ENCODE measurements at places on chromosomes 6 and 20.

DNA sequence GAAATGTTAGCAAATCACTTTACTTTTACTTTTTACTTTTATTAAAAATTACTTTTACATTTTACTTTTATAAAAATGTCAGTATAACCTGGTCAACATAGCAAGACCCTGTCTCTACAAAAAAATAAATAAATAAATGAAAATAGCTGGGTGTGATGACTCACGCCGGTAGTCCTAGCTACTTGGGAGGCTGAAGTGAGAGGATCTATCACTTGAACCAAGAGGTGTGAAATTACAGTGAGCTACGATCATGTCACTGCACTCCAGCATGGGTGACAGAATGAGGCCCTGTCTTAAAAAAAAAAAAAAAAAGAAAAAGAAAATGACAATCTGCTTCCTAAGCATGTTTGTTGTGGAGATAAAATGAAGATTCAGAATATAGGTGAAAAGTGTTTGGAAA, 31.0 kb upstream of the FBXO30 start:
- no peak for DNase-seq

DNA sequence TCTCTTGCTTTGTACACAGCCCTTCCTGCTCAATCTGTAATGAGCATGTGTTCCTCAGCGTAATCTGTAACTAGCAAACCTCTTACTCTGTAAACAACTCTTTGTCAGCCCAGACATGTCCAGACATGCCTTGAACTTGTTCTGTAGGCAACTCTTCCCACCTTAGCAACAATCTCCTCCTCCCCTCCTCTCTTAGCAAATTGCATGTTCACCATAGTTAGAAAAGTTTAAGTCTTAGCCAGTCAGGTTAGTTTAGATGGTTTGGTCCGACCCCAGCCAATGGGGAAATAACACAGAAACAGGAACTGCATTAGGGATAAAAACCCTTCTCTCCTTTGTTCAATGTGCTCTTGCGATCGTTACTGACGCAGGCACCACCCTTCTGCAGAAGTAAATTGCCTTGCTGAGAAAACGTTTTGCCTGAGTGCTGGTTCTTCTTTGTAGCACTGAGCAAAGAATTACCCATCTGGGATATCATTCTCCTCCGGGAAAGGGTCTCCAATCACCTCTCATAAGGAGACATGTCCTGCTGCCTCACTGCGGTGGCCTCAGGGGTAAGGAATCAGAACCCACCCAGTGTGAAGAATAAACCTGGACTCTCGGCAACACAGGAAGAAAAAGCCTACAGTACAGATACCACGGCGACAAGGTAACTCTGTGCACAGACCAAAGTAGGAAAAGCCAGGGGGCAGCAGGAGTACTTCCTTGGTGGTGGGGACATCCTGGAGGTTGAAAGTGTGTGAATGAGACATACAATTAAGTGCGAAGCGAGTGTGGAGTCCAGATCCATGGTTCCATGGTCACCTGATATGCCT, 26.2 kb downstream of the PLN start:
- no peak for DNase-seq

DNA sequence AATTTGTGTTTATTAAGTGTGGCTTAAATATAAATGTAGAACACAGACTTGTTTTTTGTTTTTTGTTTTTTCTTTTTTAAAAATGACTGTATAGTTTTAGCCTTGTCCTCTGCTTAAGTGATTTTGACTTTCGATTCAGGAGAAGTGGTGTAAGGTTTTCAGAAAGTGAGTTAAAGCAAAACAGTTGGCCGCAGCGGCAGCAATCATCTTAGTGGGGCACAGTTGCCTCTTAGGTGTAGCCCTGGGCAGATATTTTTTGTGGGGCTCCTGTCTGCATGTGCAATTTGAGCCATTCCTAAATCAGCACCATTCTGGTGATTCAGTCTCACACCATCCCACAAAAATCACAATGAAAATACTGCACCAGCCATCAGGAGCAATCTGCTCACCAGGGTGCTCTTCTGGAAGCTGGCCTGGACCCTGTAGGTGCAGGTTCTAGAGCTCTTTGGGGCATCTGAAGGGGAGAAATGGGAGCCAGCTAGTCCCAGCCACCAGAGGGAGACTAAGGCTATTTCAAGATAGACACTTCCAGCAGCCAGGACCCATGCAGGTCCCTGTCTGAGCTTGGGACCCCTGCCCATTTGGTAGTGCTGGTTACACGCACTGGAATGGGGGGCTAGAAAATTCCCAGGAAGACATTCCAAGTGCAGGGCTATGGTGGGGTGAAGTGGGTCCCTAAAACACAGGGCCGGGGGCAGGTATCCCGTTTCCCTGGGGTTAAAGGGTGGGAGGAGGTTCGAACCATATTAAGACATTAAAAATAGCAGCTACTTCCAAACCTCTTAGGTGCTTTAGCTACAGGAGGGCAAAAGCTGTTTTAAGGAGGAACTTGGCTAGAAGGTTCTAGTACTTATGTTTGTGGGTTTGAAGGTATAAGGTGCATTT, 156.6 kb downstream of the NFATC2 start:
- no peak for DNase-seq

DNA sequence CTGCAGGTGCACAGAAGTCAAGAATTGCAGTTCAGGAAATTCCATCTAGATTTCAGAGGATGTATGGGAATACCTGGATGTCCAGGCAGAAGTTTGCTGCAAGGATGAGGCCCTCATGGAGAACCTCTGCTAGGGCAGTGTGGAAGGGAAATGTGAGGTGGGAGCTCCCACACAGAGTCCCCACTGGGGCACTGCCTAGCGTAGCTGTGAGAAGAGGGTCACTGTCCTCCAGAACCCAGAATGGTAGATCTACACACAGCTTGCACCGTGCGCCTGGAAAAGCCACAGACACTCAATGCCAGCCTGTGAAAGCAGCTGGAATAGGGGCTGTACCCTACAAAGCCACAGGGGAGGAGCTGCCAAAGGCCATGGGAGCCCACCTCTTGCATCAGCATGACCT, 681.4 kb downstream of the EPHA7 start:
- no peak for DNase-seq

DNA sequence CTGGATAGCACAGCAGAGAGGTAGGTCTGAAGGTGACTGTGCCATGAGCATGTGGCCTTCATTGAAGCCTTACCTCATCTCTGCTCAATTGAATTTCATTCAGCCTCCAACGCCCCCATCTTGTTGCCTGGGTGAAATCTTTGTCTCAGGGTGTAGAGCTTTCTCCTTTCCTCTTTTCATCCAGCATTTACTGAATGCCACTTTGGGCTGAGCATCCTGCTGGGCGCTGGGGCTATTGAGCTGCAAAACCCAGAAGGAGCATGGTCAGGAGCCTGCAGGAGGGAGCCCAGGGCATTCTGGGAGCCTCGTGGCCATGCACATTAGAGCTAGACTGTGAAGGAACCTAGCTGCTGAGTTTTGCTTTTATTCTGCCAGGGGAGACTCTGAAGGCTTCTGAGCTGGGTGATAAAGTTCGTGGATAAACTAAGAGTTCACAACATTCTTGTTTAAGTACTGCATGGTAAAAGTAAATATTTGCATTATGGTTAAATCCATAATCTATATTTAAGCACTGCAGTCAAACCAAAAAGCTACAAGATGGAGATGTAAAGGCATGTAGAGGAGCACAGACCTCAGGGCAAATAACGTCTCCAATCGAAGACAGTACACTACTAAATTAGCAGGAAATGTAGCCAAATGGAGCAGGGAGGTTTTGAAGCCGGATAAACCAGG, 13.2 kb upstream of the ASXL1 start:
- no peak for DNase-seq

DNA sequence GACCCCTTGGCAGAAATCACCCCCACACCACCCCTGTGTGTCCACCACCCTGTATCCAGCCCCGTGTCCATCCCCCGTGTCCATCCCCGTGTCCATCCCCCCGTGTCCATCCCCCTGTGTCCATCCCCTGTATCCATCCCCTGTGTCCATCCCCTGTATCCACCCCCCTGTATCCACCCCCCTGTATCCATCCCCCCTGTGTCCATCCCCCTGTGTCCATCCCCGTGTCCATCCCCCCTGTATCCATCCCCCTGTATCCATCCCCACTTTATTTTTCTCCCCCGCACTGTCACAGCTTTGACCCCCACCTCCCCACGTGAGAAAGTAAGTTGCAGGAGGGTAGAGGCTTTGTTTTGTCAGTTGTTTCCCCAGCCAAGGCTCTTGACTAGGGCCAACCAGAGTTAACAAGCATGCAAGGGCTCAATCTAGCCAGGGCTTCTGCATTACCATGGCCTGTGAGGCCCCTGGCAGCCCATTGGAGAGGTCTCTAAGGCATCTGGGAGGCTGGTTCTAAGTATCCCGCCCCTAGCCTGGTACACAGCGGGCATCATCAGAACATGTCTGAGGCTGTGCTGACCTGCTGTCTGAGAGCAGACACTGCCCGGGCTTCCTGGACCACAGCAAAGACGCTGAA, 18.1 kb upstream of the SIRPA start:
- DNase-seq: peak; percentile 19

- no peak for DNase-seq
Measured at GRCh38 chr20:1305712-1306111, 23.2 kb downstream of the SDCBP2 start.

GRCh38 chr6:31712296-31712695, 2.9 kb upstream of the LY6G6D start:
- no peak for DNase-seq

DNA sequence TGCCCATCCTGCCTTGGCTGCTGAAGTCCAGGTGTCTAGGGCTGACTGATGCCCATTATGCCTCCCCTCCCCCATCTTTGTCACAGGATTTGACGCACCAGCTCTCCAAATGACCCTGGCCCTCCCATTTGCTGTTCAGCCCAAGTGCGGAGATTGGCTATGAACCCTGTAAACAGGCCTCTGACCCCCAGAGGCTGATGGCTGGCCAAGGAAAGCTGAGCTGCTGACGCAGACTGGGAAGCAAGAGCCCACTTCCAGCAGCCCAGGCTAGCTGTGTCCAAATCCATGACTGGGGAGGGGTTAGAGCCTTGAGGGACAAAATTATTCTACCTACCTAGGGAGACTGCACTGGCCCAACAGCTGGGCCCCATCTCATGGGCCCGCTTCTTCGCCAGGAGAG, 797 bp upstream of the GNRH2 start:
- no peak for DNase-seq

GRCh38 chr6:100188754-100189153, 194.7 kb upstream of the MCHR2 start:
- no peak for DNase-seq

DNA sequence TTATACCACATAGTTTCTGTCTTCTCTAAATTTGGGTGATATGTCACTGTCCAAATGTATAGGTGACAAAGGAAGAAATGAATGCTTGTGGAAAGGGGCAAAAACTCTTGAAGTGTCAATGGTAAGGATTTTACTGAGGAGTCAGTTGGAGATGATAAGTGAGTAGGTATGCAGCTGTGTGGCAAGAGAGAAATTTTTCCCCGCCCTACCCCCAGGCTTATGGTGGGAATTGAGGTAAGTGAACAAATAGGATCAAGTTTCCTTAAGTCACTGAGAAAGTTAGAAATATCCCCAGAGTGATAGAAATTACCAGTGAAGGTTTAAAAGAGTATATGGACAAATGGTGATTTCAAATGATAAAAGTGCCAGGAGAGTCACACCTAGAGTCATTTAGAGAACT, 11.8 kb downstream of the DSE start:
- no peak for DNase-seq

GRCh38 chr6:46234700-46235099, 63.9 kb upstream of the ENPP5 start:
- no peak for DNase-seq

- no peak for DNase-seq
Measured at GRCh38 chr20:49727478-49727877, 13.8 kb upstream of the B4GALT5 start.

DNA sequence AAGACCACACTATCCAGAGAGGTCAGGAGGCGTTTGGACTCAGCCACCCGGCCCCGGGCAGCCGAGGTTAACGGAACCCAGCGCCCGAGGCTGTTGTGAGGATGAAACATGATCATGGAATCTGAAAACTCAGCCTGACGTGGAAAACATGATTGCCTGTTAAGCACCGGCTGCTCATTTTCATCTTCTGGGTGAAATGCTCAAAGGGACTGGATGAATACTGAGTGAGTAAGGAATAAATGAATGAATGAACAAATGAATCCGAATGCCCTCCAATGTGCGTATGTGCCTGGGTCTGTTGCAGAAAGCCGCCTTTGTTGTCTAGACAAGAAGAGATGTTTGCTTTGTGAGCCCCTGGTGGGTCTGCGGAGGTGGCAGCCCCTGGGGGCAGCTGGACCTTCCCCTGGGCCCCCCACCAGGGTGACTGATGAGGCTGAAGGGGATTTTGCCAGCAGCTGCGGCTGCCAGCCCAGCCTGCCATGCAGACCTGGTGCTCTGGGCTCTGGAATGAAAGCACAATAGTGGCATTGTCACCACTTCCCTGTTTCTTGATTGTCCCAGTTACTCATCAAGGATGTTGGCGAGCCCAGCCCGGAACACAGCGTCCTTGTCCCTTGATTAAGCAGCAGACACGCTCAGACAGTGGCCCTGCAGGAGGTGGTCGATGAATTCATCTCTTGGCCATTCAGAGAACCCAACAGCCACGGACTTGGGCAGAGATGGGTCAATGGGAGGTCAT, 211.1 kb downstream of the ANKRD60 start:
- no peak for DNase-seq

- DNase-seq: no peak
Measured at GRCh38 chr20:19554666-19555065, 203.4 kb upstream of the RIN2 start.

GRCh38 chr6:15874326-15874725, 211.5 kb upstream of the DTNBP1 start:
- DNase-seq: no peak

DNA sequence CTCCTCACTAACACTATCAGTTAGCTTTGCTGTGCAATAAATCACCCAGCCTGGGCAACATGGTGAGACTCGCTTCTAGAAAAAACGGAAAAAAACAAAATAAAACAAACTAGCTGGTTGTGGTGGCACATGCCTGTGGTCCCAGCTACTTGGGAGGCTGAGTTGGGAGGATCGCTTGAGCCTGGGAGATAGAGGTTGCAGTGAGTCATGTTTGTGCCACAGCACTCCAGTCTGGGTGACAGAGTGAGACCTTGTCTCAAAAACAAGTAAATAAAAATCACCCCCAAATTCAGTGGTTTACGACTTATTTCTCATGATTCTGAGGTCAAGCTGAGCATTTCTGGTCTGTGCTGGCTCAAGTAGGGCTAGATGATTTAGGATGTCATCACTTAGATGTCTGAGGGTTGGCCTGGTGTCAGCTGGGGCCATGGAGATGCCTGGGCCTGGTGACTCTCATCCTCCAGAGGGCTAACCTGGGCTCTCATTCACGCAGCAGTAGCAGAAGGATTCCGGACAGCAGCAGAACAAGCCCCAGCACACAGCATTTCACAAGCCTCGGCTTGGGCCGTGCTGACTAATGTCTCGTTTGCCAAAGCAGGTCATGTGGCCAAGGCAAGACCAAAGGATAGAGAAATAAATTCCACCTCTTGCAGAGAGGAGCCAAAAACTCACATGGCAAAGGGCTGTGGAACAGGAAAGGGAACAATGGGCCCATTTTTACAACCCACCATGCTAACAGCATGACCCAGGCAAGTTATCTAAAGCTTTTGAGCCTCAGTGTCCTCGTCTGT, 32.5 kb downstream of the MGME1 start:
- no peak for DNase-seq

GRCh38 chr6:165585060-165585459, 78.0 kb downstream of the PDE10A start:
- no peak for DNase-seq
